Brain microvascular endothelial cell (primary cell): ENCODE measurements at places on chromosomes 4 and X.
A peak's percentile ranks its signal among the peaks of the same experiment; 100 is the strongest.

GRCh38 chrX:153626863-153627674, 19.9 kb upstream of the DUSP9 start:
- no peak for DNase-seq

- no peak for DNase-seq
These were observed 673.0 kb downstream of the TLL1 start for GRCh38 chr4:166546009-166546408.

DNA sequence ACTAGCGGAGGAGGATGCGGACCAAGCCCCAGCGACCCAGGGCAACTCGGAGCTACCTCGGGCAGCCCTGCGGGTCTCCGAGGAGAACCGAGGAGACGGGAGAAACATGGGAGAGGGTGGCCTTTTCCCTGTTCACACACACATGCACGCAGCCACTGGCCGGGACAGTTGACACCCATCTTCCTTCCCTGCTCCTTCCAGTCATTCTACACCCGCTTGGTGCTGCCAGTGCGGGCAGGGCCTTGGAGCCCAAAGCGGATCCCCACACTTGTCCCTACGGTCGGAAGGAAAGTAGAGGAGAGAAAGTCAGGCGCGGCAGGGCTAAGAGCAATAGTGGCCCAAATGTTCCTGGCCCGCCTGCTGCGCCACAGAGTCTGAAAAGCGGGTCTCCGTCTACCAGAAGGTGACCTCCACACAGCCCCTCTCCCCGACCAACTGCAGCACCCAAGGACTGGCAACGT, 1.1 kb upstream of the PPP3CA start:
- DNase-seq: no peak

DNA sequence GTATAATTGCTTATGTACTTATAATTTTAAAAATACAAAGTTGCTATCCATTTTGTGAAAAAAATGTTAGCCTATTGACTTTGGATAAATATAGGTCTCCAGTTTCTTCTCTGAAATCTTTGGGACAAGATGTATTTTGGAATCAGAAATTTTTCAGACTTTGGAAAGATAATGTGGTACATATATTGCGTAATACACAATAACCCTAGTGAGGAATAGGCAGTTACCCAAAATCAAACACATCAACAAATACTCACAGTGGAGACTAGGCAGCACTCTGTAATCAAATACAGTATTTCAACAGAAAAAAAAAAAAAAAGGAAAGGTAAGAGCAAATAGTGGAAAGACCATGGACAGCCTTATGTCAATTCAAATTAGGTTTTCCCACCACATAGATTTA, 796.8 kb downstream of the ADGRL3 start:
- DNase-seq: no peak

DNA sequence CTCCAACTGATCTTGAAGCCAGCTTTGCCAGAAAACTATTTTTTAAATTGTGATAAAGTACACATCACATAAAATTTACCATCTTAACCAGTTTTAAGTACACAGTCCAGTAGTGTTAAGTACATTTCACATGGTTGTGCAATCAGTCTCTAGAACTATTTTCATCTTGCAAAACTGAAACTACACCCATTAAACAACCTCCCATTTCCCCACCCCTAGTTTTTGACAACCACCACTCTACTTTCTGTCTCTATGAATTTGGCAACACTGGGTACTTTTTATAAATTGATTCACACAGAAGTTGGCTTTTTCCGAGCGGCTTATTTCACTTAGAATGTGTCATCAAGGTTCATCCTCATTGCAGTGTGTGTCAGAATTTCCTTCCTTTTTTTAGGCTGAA, 31.0 kb downstream of the TRPC5 start:
- DNase-seq: no peak

DNA sequence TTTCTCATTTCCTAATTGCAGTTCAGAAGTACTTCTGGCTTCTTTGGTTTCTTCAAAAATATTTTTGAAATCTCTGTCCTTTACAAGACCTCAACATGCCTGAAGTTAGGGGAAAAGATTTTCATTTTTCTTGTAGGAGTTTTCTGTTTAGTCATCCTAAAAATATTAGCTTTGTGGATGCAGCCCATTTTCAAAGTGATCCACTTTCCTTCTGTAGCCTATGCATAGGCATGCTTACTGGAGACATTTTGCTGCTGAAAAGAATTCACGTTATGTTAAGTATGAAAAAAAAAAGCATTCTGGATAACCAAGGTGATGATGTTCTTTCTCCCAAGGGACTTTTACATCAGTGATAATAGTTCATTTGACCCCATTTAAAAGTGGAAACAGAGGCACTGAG, 245.6 kb downstream of the THOC2 start:
- DNase-seq: no peak

DNA sequence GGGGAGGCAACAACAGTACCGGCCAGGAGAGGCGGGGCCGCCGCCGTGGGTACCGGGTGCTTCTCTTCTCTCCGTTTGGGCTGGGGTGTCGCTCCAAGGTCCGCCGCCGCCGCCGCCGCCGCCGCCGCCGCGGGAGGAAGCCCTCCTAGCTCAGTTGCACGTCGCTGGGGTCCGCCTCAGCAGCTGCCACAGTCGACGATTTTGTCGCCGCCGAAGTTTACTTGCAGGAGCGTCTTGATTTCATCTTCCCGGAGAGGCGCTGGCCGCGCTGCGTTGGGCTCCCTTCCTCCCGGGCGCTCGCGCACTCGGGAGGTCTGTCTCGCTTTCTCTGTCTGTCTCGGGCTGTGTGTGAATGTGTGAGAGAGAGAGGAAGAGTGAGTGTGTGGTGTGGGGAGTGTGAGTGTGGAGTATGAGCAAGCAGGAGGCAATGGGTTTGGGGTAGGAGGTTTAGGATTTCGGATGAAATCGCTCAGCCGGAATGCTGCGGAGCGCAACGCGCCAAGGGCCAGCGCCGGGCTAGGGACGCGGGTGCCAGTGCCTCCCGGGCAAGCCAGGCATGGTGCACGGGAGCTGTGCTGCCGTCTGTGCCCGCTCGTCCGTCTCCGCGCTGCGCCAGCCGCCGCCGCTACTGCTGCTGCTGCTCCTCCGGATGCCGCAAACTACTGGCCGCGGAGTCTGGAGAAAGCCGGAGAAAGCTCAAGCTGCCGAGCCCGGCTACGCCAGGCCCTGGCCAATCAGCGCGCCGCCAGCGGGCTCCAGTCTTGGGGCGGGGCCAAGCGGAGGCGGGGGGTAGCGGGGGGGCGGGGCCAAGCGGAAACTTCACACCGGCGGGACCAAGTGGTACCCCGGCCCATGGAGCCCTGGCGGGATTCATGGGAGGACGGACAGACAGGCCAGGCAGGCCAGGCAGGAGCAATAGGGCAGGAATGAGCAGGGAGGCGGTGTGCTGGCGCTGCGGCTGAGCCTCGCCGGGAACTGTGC, at the start of gene PCDH19:
PCDH19 (minus strand) TSS at position 664 of the 981 bp plus-strand sequence. CDS start 1,676 bp downstream, outside the sequence.
- DNase-seq: peak; percentile 12

GRCh38 chr4:7103607-7104365, 35.9 kb upstream of the GRPEL1 start:
- DNase-seq: peak; percentile 6

- no peak for DNase-seq
These were observed 47.5 kb downstream of the ATG4A start for GRCh38 chrX:108138814-108139702.

- no peak for DNase-seq
These were observed 36.2 kb downstream of the EGFL6 start for GRCh38 chrX:13605611-13606010.

DNA sequence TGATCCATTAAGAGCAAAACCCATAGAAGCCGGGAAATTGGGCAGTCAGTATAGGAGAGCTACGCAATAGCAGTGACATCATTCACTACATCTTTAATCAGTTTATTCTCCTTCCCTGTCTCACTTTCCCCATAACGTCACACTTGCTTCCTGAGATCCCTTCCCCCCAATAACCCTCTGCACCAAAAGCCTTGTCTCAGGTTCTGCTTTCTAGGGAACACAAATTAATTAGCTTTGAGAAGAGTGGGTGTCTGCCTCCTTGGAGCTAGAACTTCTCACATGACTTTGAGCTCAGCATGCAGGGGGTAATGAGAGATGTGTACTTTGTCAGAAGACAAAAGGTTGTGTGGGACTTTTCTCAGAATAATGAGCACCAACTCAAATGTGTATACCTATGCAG, 128.3 kb upstream of the MAOA start:
- no peak for DNase-seq

DNA sequence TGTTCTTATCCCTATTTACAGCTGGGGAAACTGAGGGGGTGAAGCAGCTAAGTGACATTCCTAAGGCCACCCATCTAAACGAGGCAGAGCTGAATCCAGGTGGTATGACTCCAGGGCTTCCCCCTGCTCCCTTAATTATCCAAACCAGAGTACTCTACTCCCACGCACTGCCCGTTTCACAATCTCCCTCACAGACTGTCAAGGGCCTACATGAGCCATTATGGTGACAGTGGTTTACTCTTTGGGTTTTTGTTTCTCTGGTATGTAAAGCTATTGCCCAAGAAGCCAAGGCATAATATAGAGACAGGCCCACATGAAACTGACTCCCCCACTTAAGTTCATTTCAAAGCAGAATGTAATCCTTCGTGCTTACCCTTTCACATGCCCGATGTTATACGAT, 95.1 kb downstream of the NHS start:
- DNase-seq: no peak

DNA sequence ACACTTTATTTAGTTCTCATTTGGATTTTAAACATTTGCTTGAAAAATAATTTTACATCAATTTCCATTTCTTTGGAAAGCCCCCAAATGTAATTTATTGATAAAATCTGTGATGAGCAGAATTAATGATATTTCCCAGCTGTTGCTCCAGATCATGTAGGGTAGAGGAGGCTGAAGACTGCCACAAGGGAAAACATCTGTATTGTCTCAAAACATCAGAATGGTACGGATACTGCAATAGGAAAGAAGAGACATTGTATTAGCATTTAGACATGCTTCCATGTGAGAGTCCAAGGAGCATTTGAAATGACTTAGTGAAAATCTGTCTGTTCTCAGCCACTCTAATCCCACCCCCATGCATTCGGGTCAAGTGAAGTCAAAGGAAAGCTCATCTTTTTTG, 14.4 kb downstream of the ADH1A start:
- no peak for DNase-seq

DNA sequence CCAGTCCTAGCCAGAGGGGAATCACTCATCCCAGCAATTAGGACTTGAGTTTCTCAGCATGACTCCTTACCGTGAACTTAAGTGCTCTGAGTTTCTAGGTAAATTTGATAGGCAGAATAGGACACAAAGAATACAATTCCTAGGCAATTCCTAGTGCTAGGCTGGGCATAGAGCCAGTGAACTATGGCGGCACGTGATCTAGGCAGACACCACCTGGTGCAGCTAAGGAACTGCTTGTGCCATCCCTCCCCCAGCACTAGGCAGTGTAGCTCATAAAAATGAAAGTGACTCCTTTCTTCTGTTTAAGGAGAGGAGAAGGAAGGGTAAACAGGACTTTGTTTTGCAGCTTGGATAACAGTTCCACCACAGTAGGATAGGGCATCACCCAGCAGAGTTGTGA, 736.3 kb upstream of the PCDH7 start:
- no peak for DNase-seq

- no peak for DNase-seq
These were observed 2.2 kb upstream of the SFRP2 start for GRCh38 chr4:153790962-153791551.

- DNase-seq: no peak
These were observed 48.3 kb downstream of the CD99L2 start for GRCh38 chrX:150849996-150850720.

- no peak for DNase-seq
These were observed 224.1 kb downstream of the NLGN4X start for GRCh38 chrX:6004529-6004928.

GRCh38 chr4:128810331-128810870, 901 bp downstream of the JADE1 start:
- DNase-seq: no peak

DNA sequence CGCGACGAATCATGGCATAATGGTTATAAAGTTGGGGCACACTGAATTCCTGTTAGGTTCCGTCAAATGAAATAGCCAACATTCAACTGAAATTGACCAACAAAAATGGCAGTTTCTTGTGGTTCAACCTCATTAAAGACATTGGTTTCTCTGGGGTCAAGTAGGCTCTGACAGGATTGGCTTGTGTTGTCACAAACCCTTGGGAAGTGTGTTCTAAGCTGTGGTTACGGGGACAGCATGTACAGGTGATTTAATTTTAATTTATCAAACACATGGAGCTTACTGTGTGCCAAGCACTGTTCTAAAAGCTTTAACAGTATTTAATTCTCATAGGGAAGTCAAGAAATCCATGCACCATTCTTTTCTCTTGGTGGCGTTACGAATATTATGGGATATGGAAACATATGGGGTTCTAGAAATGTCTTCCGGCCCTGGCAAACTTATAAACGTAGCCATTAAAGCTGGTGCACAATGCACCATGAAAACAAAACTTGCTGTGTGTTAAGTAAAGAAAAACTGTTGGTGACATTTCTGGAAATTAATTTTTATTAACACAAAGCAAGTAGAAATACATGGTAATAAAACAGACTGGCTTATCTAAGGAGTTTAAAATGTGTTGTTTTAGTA, 891 bp downstream of the XK start:
- DNase-seq: no peak

- DNase-seq: peak; percentile 53
These were observed 9.6 kb downstream of the ADGRG4 start for GRCh38 chrX:136310411-136310810.

DNA sequence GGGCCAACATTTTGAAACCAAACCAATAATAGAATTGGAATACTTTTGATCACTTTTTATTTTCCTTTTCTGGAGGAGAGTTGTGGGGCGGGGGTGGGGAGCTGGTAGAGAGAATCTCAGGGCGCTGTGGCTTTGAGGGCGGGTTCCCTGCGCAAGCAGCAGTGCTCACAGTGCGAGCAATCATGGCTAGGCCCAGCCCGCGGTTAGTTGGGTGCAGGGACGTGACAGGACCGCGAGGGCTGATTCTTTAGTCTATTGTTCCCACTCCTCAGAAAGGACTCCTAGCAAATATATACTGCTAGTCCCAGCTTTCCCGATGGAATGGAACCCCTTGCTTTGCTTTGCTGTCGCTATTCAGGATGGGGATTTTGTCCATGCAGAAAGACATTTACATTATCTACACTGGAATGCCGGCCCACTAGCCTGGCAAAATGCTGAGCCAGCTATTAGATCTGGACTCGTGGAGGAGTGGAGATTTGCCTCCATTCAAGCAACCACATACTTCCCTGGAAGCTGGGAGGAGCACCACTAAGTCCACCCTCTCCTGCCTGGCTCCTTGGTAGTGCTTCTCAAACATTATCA, 23.9 kb upstream of the APLN start:
- no peak for DNase-seq
